ENCODE measurements at places on chromosomes 7 and 10.

DNA sequence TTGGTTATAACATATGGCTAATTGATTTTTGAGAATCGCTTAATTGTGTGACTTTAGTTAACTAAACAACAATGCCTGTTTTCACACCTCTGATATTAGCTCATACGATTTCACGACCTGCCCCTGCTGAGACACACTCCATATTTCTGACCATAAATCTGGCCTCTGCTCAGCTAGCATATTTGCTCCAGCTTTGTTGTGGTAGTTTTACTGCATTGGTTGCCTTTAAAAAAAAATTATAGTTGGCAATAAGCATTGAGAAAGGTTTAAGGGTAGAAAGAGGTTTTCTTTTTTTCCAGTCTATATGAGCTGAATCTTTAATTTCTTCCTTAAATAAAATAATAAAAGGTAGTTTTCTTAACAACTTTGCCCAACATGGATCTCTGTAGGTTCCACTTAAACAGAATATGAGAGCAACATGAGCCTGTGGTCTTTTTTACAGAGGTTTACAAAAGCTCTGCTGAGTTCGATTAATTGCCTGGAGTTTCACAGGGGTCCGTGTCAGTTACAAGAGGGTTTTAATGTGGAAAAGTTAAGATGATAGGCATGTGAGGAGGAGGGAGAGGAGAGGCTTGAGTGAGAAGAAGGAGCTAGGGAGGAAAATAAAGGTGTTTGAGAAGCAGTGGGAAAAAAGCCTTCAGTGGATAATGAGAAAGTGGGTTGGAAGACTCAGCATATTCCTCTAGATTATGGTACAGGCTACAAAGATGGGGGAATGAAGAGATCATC lies 318.2 kb downstream of the CXCL12 start:
- DNase-seq: no peak

DNA sequence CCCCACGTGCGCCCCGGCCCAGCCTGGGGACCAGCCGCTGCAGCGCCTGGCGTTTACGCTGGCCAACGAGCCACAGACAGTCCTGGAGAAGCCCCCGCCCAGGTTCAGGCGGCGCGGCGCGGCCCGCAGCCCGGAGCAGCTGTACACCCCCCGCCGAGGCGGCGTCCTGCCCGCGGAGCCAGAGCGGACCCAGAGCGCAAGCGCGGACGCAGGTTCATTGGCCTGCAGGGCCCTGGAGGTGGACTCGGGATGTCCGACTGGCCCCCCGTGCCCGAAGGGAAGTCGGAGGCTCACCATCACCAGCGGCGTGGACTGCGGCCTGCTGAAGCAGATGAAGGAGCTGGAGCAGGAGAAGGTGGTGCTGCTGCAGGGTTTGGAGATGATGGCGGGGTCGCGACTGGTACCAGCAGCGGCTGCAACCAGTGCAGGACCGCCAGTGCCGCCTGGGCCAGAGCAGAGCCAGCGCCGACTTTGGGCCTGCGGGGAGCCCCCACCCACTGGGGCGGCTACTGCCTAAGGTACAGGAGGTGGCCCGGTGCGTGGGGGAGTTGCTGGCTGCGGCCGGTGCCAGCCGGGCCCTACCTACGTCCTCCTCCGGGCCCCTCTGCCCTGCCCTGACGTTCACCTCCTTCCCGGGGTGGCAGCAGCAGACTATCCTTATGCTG lies 72.0 kb upstream of the KCTD7 start:
- no peak for DNase-seq

DNA sequence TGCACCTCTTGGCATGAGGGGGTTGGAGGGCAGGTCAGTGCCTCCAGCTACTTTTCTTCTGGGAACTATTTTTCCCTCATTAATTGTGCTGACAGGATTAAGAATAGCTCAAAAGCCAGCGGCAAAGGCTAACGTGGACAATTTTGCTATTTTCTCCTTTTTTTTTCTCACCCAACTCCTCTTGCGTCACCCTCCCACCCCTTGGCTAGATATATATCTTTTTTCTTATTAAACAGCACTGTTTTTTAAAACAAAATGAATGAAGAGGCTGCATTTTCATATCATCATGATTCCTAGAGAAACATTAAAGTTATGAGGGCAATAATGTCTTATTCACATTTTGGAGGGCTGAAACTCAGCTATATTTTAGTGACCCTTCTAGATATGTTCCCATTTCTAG lies 251.8 kb upstream of the NFE2L3 start:
- DNase-seq: no peak

DNA sequence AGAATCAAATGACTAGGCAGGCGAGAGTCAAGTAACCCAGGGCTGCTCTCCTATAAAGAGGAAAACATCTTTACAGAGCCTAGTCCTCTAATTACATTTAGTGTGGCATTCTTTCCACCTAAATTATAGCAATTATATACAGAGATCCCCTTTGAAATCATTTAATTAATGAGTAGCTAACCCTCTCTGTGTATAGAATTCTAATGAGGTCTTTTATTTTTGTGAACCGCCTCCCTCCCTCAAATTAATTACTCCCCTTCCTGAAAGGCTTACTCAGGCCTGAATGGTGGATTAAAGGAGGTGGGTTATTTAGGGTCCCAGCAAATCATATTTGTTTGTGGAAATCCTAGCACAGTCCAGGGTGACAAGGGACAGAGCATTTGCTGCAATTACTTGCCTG lies 551.8 kb downstream of the SORCS3 start:
- no peak for DNase-seq

DNA sequence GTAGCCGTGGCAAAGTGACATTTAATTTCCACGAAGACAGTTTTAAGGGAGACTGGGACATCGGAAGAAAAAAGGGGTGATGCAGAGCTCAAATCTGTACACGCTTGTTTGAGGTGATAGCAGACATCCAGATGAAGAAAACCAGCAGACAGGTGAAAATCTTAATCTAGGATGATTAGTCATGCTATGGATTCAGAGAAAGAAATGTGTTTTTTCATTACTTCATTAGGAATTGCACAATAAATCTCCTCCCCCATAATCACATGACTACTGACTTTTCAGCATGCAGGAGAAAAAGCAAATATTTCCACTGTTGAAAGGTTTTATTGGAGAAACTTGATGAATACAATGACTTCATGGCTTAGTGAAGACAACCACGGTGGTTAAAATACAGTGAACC lies 2.5 kb downstream of the NUDT5 start:
- peak; percentile 26 for DNase-seq

- DNase-seq: no peak
Observed at GRCh38 chr7:134946260-134946659, 40.0 kb upstream of the AGBL3 start.

DNA sequence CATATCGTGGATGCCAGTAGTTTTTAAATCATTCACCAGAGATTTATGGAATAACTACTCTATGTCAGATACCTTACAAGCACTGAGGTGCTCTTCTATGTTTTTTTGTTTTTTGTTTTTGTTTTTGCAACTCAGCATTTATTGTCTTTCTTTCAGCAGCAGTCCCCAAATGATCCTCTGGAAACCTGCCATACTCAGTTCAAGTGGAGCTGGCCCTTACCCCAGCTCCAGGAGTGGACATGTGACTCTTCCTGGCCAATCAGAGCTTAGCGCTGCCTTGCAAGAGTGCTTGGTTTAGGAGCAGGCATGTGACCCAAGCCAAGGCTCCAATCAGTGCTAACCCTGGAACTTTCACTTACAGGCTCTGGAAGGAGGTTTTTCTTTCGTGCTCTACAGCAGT lies 356.6 kb upstream of the ZMIZ1 start:
- no peak for DNase-seq

DNA sequence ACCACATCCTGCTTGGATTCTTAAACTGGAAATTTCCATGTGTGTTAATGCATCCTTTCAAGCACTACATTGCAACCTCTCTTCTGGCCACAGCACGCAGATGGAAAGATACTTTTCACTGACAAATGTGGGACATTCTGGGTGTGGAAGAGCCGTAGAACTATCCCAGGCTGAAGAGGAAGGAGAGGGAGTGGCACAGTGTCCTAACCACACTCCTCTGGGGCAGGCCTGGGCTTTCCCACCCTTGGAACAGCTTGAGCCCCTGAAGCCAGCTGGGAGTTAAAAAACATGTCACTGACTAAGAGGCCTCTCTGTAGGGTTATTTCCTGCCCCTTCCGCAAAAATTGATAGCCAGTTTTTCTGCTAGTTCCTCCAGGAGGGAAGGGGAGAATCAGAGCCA lies 34.0 kb upstream of the DNMBP start:
- DNase-seq: peak; percentile 43

DNA sequence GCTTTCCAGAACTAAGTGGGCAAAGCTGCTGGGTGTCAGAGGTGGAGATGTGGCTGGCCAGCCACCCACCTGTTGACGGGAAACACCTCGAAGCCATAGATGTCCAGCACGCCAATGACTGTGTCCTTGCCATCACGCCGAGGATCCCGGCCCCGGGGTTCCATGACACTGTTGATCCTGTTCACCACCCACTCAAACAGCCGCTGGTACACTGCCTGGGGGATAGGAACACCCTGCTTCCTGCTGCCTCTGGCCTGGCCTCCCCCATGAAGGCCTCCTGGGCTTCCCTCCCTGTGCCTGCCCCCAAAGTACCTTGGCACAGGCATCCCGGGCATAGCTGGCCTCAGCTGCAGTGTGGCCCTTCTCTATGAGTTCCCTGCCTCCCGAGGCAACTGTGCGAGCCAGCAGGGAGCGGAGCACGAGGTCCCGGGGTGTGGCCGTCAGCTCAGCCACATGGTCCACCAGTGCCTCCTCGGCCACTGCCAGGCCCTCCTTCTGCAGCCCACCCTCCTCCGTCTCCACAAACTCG lies 8.2 kb downstream of the MYO1G start:
- DNase-seq: no peak

- no peak for DNase-seq
Observed at GRCh38 chr7:108406222-108406890, 49.9 kb downstream of the NRCAM start.

DNA sequence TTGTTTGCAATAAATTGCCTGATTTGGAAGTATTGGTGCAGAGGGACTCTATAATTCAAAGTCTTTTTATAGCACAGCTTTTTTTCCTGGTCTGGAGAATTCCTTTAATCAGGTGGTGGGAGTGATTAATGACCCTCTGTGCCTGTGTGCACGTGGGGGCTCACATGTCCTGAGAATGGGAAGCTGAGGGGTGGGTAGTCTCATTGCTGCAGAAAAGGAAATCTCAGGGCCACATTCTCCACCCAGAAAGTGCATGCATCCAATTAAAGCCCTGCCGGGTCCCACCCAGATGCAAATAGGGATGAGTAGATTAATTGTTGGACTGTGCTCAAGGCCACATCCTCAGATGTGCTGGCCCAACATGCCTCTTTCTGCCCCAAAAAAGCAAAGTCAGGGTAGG lies 324.7 kb downstream of the CXCL12 start:
- DNase-seq: no peak

DNA sequence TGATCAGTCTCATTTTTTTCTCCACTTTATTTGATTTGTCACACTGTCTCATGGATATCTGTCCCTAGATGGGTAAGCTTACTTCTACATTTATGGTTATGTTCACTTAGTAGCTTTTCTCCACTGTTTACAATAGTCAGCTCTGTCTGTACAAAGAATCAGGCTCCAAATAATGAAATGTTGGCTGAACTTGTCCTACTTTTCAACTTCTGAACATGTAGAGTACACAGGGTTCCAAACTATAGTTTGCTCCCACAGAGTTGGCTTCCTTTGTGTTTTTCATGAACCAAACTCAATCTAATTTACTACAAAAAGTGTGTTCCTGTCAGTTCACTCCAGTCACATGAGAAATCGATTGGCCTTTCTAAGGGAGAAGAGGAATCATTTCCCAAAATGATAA lies 175.0 kb downstream of the CCDC71L start:
- no peak for DNase-seq

GRCh38 chr7:111529507-111530355 lies 32.6 kb downstream of the IMMP2L start:
- no peak for DNase-seq

DNA sequence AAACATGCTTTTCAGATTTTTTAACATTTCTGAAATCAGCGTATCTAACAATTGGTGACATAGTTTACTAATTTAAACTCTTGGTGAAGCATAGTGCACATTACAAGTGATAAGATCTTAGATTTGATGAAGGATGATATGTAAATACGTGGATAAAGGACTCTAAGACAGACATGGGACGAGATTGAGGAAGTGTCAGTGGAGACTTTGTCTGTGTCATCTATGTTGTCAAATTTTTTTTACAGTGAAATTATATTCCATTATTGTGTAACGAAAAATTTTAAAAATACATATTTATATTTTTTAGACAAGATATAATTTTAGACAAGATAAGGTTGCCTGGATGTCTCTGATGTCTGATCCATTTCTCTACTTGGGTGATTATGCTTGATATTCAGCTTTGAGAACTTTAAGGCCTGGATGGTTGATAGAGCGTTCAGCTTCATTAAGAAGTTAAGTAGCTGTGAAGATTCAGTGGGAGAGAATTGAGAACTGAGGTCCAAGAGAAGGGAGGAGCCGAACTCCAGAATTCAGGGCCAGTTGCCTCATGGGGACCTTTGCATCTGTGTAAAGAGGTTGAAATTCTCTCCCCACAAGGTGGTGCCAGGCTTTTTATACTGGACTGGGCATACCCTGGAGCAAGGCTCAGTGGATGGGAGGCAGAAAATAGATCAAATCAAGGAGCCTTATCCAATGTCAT lies 62.7 kb downstream of the KAT6B start:
- no peak for DNase-seq

- DNase-seq: no peak
Observed at GRCh38 chr10:1516492-1517165, 220.7 kb downstream of the ADARB2 start.

DNA sequence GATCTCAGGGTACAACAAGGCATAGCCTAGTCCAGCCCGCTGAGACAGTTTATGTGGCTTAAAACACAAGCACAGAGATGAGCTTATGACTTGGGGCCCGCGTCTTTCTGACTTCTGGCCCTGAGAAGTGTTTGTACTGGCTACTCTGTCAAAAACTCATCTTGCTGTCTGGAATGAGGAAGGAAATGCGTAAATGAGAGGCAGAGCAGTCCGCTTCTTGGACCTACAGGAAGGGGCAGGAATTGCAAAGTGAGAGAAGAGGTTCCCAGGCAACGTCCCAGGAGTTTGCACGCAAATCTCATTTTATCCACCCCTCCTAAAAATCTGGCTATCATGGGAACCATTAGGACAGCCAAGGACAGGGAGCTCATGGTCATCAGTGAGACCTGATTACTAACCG lies 5.5 kb downstream of the ANXA11 start:
- DNase-seq: peak; percentile 85

GRCh38 chr10:34661580-34661979 lies 153.5 kb downstream of the PARD3 start:
- no peak for DNase-seq
